ENCODE measurements at places on chromosomes 2 and 18.
A peak's percentile ranks its signal among the peaks of the same experiment; 100 is the strongest.

GRCh38 chr2:190365499-190366204, 22.3 kb downstream of the INPP1 start:
- DNase-seq: peak; percentile 14

DNA sequence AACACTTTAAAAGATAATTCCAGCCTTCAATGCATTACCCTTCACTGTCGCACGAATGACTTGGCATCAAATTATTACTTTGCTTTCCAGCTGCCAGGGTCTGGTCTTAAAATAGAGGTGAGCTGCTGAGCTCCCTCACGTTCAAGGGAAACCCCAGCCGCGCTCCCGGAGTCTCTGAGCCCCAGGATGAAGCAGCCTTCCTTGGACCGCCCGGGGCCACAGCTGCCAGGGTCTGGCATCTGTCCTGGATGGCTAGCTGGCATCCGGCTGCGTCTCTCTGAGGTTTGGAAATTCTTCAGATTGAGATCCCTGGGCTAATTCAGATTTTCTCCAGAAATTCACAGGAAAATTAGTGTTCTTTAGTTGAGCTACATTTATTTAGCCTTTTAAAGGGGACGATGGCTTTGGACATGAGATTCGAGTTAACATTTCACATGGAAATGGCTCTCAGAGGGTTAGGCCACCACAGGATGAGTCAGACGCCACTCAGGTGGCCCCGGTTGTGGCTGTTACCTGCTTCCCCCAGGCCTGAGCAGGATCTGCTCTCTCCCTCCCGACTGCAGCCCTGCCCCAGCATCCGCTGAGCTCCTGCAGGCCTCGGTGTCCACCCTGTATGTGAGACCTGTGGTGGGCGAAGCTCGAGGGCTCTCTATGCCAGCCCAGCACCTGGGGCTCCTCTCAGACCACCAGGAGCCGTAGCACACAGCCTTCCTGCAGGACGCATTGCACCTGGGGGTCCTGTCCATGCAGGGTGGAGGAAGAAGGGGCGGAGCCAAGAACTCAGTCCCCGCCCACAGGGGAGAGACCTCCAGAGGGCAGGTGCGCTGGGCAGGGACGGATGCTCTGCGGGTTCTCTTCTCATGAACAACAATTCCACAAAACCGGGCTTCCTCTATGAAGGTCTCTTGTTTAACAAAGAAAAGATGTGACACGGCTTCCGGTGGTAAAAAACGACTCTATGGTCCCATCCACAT, 255.5 kb downstream of the TWIST2 start:
- DNase-seq: no peak

DNA sequence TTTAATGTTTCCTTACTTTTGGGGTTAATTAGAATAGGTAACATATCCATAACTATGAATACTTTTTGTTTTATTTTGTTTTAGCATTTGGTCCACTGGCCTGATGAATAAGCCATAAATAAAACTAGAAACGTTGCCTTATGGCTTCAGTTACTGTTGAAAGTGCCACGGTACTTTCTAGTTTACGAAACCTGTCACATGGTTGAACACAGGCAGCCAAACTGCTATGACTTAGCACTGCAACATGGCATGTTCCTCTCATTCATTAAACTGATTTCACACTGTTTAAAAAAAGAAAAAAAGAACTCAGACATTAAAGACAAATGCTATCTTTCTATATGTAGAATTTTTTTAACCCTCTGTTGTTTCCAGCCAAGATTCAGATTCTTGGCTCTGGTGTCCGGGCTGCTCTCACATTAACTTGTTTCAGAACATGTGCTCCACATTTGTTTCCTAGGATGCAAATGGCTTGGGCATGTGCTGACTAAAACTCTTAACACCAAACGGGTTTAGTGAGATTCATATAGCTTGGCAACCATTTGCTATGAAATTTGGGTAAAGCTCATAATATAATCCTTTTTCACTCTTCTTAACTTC, 323.9 kb upstream of the RND3 start:
- DNase-seq: no peak

DNA sequence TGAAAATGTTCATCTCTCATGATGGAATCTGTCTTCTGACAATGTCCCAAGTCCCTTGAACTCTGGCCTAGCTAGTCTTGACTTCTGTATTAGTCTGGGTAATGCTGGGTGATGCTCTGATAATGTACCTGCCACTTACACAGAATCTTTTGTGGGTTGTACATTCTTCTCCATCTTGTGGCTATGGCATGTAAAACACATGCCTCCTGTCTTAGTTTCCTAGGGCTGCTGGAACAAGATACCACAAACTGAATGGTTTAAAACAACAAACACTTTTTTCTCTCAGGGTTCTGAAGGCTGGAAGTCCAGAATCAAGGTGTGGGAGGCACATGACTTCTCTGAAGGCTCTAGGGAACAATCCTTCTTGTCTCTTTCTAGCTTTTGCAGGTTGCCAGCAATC, 57.1 kb downstream of the RAPGEF4 start:
- DNase-seq: no peak

DNA sequence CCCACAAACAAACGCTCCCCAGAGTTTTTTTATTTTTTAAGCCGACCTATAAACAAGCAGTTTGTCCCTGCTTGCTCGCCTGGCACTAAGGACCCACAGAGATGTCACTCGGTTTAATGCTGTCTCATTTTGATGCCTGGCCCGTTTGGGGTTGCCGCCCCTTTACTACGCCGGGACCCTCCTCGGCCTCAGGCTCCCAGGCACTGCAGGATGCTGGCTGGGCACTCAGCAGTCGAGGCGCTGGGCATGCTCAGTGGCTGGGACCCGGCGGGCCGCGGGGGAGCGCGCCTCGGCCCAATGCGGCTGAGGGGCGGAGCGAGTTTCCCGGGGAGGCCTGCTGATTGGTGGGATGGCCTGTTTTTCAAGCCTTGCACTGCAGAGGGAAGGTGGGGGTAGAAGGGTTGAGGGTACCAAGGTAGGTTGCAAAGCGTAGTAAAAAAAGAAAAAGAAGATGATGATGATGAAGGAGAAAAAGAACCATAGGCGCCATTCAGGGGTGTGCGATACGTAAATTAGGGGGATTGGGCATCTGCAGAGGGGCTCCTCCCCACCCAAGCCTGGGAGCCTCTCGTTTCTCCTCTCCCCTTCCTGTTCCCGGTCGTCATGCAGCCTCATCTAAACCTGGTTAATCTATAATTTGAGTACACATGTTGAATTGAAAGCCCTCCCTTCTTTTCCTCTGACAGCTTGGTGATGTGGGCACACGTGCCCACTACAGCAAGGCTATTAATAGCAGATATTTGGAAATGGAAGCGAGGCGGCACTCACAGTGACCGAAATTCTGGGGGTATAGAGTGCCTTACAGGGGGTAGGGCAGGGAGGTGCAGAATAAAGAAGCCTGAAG, 1.5 kb upstream of the IRS1 start:
- DNase-seq: peak; percentile 73

GRCh38 chr18:26503382-26503781, 45.0 kb downstream of the KCTD1 start:
- DNase-seq: no peak

GRCh38 chr2:78980152-78980465, 45.4 kb upstream of the REG3G start:
- DNase-seq: no peak
